LHCN-M2 (cell line): ENCODE measurements at places on chromosomes 5 and 9. TPM values are rescaled to one million over a fixed set of nuclear protein-coding genes. Genes with fewer than 3 reads are reported as not detected.
A peak's percentile ranks its signal among the peaks of the same experiment; 100 is the strongest.

GRCh38 chr9:112434487-112434886 lies 52.1 kb upstream of the KIAA1958 start:
- DNase-seq: no peak

- DNase-seq: peak; percentile 45
Observed at GRCh38 chr5:119275146-119275545, 80.7 kb upstream of the TNFAIP8 start.

GRCh38 chr5:13976867-13977830 lies 32.7 kb upstream of the DNAH5 start:
- DNase-seq: peak; percentile 54

GRCh38 chr5:153891394-153891793 lies 147.3 kb downstream of the FAM114A2 start:
- no peak for DNase-seq

DNA sequence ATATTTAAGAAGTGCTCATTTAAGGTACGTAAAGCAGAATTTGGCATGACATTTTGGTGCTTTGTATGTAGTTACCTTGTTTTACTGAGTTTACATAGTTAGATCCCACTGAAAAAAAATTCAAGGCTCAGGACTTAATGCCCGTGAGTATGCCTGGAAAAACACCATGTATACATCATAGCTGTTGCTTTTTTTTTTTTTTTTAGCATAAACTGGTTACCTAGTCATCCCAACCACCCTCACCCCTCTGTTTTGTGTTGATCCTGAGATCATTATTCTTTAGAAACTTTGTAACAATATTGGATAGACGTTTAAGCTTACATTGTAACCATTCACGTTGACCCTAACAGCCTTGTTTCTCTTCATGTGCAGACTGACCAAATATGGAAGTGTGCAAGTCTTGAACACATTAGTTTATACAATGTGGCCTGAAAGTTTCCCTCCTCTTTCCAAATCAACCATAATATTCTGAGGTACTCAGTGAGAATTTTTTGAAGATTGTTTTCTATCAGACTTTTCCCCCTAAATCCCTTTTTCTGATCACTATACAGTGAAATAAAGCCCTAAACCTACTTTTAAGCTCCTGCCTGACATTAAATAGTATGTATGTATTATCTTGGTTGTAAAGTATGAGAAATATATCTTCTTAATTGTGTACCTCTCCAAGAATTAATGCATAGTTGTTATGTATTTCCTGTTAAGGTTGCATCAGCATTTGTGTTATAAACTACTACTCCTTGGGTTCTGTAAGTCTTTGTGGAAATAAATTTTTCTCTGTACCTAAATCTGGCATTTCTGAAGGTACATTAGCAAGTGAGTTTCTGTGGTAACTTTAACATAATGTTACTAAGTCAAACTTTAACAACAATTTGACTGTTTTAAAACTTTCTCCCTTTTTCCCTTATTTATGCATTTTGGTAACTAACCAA lies 4.4 kb downstream of the RABGAP1 start:
- no peak for DNase-seq

DNA sequence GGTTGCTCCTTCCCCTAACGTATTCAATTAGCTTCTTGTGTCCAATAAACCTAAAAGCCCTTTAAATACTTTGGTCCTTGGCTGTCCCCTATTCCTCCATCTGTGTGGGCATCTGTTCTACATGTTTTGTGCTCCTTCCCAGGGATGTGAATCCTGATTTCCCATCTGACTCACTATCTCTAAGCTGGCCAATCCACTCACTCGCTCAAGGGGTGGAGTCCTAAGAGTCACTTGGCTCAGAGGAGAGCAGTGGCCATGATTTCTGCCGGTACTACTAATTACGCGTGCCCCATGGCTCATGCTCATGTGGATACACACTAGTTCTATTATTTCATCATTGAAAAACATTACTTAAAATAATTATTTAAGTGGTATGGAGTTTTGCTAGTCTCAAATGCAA lies 89.6 kb downstream of the TAF11L14 start:
- DNase-seq: no peak

DNA sequence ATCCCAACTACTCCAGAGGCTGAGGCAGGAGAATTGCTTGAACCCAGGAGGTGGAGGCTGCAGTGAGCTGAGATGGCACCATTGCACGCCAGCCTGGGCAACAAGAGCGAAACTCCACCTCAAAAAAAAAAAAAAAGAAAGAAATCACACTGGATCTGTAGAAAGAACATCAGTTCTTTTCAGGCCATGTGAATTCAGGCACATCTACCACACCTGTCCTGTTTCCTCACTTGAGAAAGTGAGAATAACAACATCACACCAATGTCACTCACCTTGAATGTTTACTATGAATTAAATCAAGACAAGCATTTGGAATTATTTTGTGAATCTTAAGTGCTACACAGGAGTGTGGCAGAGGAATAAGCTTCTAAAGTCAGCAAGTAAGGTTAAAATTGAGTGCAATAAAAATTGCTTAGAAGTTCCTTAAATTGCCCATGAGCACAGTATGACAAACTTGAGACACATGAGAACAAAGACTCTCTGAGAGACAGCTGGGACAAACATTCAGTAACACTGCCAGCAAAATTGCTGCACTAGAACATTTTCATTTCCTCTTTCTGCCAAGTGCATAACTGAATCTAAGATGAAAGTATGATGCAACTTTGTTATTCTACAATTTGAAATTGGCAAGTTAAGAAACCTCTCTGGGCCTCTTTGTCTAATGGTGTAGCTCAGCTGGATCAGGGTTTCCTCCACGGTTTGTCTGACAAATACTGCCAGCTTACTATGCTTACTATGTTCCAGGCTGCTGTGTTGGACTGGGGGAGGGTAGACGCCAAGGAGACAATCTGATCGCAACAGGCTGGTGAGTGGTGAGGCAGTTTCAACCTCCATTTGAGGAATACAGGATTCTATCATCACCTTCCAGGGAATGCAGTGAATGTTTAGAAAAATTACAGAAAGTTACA lies 1.9 kb upstream of the RIC1 start:
- DNase-seq: peak; percentile 84

DNA sequence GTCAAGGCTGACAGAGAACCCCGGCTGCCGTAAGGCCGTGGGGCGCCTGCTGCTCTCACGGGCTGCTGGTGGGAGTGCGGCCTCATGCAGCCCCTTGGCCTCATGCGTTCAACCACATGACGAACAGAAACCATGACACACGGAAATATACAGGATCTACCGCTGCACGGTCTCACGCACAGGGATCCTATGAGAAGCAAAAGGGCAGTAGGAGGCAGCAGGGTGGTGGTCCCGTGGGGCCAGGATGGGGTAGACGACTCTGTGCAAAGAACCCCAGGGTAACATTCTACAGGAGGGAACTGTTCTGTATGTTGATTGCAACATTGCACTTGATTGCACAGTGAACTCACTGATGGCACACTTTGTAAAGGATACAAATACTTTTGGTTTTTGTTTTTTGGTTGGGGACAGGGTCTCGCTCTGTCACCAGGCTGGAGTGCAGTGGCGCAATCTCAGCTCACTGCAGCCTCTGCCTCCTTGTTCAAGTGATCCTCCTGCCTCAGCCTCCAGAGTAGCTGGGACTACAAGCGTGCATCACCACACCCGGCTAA lies 51.6 kb downstream of the NACC2 start:
- no peak for DNase-seq

GRCh38 chr5:90916947-90917800 lies 358.6 kb downstream of the ADGRV1 start:
- DNase-seq: no peak

GRCh38 chr9:125153712-125154367 lies 10.5 kb upstream of the SCAI start:
- DNase-seq: no peak

GRCh38 chr9:26656003-26656870 lies 236.4 kb downstream of the CAAP1 start:
- DNase-seq: peak; percentile 27

GRCh38 chr5:13218518-13218917 lies 726.0 kb downstream of the DNAH5 start:
- peak; percentile 28 for DNase-seq

- no peak for DNase-seq
Observed at GRCh38 chr9:17631396-17631795, 52.5 kb downstream of the SH3GL2 start.

GRCh38 chr9:134128727-134129679 lies 6.9 kb upstream of the WDR5 start:
- no peak for DNase-seq

ACTBL2 gene
- not detected in 2 replicates for total RNA-seq

PRELID1 gene
- 245 and 247 TPM in 2 replicates for total RNA-seq

TGFBR1 gene
- total RNA-seq: 53.6 and 58.0 TPM in 2 replicates

FAXDC2 gene
- total RNA-seq: 22.0 and 25.4 TPM in 2 replicates

CACFD1 gene
- 7.4 and 8.2 TPM in 2 replicates for total RNA-seq
